Hepatic stellate cell (primary cell): ENCODE measurements at places on chromosomes 1 and 21.
A peak's percentile ranks its signal among the peaks of the same experiment; 100 is the strongest.

DNA sequence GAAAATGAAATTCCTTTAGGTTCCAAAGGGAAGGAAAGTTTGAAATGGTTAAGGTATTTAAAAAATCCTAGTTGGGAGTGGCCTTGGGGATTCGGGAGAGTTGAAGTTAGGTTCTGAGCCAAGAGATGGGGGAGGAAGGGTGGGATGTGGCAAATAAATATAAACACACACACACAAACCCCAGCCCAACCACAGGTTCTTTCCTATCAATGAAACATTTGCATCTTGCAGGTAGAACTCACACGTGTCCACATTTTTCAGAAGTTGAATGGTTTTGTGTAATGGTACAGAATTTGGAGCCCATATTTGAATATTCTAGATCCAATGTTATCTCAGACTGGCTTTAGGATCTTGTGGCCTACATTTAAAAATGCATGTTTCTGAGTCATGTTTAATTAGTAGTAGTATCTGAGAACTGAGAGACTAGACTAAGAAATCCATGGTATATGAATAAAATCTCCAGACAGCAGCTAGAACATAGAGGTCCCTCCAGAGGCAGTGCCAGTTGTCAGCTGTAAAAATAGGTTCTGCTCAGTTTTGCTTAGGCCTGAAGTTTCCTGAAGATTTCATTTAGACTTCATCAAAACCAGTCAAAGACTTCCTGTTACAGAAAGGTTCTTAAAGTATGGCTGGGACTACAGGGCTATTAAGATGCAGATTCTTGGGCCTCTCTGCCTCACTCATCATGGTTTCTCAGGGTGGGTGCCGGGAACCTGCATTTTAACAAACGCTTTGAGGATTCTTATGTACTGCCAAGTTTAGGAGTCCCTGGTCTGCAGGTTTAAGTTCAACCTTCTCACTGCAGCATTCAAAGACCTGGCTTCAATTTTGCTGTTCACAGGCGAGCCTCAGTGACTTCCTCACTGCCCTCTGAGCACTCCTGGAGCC, 21.3 kb downstream of the RUNX1 start:
- no peak for DNase-seq

DNA sequence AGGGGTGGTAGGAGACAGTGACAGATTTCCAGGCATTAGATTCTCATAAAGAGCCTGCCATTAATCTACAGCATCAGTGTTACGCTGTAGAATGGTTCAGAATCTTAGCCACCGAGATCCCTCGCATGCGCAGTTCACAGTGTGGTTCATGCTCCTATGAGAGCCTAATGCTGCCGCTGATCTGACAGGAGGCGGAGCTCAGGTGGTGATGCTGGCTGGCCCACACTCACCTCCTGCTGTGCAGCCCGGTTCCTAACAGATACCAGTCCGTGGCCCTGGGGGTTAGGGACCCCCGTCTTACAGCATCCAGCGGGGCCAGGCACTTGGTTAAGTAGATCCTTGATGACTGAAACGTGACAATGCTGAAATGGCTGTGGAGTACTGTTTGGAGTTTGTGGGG, 163.6 kb upstream of the C1orf21 start:
- no peak for DNase-seq

DNA sequence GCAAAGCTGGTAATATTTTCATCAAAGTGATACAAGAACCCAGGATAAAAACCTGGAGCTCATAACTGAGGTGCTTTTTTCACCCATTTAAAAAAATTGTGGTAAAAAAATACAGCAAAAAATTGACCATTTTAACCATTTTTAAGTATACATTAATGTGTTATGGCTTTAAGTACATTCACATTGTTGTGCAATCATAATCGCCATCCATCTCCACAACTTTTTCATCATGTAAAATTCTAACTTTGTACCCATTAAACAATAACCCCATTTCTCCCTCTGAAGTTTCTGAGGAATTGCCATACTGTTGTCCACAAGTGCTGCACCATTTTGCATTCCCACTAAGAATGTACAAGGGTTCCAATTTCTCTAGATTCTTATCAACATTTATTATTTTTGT, 36.6 kb downstream of the ACP6 start:
- no peak for DNase-seq

GRCh38 chr1:24057171-24057570, 54.8 kb downstream of the MYOM3 start:
- no peak for DNase-seq

GRCh38 chr1:26281091-26281958, 1.4 kb downstream of the SH3BGRL3 start:
- DNase-seq = peak; percentile 54

DNA sequence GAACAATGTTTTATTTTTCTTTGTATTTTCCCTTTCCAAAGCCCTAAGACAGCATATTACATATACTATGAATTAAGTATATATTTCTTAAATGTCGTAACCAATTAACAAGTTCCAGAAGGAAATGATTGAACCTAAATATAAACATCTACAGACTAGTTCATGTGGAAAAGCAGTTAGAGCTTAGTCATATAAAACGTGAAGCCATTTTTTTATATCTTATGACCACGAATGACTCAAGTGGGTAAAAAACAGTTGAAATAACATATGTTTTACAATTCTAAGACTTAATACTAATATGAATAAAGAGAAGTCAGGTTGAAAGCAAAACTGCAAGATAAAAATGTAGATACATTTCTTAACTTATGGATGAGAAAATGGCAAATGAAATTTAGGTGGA, 307.3 kb downstream of the BRINP3 start:
- no peak for DNase-seq

GRCh38 chr1:228211531-228212414, 3.9 kb downstream of the OBSCN start:
- no peak for DNase-seq

DNA sequence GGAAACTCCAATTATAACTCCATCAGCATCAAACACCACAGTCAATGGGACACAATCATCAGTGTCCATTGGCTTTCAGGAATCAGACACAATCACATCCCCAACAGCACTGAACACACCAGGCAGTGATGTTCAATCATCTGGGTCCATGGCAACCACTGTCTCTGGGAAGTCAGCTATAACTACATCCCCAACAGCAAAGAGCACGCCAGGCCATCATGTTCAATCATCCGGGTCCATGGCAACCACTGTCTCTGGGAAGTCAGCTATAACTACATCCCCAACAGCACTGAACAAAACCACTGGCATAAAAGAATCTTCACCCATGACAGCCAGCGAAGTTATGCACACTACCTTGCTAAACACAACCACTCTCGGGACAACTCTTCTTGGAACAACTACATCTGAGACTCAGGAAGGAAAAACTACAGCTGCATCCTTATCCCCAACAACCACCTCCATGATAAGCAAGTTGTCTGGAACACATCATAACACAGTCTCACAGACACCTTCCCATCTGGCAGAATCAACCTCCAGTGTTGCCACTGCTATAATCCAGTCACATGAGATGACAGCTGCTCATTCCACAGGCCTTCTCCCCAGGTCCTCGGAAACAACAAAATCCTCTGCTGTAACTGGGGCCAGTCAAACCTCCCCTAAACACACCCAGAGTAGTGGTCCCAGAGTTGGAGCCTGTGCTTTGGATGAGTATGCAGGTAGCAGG, 19.9 kb downstream of the CATSPER4 start:
- no peak for DNase-seq

DNA sequence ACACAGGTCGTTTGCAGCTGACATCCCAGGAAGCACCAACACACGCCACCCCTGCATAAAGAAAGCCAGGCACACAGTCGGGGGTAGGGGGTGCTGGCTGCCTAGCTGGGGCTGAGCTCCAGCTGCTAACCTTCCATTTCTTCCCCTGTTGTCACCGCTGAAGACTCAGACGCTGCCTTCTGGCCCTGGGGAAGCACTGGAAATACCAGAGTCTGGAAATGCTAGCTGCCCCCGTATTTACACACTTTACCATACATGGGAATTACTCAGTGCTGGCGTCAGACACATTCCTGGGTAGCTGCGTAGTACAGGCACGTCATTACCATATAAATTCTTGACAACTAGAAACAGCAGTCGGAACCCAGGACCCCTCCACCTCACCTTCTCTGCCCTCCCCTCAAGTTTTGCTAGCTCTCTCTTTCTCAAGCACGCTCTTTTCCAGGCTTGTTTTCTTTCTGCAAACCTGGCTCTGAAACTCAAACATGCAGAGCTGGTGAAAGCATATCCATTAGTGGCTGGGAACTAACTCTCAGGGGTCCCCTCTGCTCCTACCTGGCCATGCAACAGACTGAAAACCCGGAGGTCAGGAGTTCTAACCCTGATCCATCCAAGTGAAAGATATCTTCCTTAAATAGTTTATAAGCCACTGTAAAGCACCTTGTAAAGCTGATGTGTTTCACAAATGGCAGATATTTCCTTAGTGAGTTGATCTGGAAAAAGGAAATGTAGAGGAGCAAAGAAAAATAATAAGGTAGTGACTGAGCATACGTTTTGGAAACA, 3.3 kb downstream of the CSRP1 start:
- peak; percentile 85 for DNase-seq

DNA sequence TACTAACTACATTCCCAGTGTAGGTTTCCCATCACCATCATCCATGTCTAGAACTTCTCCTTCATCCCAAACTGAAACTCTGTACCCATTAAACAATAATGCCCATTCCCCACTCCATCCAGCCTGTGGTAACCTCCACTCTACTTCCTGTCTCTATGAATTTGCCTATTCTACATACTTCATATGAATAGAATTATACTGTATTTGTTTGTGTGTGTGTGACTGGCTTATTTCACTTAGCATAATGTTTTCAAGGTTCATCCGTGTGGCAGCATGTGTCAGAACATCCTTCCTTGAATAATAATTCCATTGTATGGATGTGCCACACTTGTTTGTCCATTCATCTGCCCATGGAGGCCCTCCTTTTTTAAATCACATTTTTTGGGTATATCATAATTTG, 35.7 kb downstream of the ATP2B4 start:
- DNase-seq = no peak

DNA sequence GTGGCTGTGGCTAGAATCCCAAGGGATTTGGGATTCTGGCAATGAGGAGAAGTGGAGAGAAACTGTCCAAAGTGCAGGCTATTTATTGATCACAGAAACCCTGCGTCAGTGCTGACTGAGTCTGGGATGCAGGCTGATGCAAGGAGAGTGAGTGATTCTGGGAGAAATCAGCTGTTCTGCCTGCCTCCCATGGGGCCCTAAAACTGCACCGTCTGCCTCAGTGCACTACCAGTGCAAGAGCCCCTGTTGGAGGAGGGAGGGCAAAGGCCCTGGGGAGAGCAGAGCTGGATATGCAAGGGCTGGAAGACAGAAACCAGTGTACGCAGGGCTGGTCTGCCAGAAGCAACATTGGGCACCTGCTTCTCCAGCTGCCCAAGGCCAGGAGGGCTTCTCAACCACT, 42.6 kb downstream of the C1orf198 start:
- DNase-seq = no peak

GRCh38 chr1:181091309-181092040, 3.0 kb downstream of the IER5 start:
- DNase-seq = no peak

- DNase-seq = no peak
Measured at GRCh38 chr1:242836423-242836822, 311.9 kb upstream of the PLD5 start.
